NCI-H1436 treated with DMSO at 0.1 percent for 48 hours (cell line): ENCODE measurements at places on chromosomes 6 and 20.

GRCh38 chr6:73548458-73549446, 27.9 kb upstream of the EEF1A1 start:
- no peak for DNase-seq

GRCh38 chr6:32803416-32803815, 13.4 kb downstream of the HLA-DOB start:
- no peak for DNase-seq

GRCh38 chr6:99609905-99610489, 3.4 kb downstream of the PRDM13 start:
- no peak for DNase-seq

- no peak for DNase-seq
Measured at GRCh38 chr20:62938105-62938888, at the start of gene GID8. TSS of gene GID8 (plus strand) at chr20:62938147. CDS start at chr20:62941503, 3,356 bp downstream.

- no peak for DNase-seq
Measured at GRCh38 chr20:34712525-34713192, 8.5 kb downstream of the TP53INP2 start.

DNA sequence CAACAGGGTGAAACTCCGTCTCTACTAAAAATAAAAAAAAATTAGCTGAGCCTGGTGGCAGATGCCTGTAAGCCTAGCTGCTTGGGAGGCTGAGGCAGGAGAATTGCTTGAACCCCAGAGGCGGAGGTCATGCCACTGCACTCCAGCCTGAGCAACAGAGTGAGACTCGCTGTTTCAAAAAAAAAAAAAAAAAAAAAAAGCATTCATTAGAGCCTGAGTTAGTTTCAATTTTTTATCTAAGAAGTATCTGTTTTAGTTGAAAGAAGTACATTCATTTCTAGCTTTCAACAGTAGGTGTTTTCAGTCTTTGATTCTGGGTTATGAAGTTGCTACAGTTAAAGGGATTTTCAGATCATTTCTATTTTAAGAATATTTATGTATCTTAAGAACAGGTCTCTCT, 42.2 kb downstream of the ZNF292 start:
- no peak for DNase-seq

- no peak for DNase-seq
Measured at GRCh38 chr20:53390770-53391169, 202.9 kb downstream of the ZNF217 start.

- DNase-seq = no peak
Measured at GRCh38 chr6:121055572-121056163, 278.6 kb downstream of the TBC1D32 start.
